Cerebellar nuclear complex (tissue), 1 donor: ENCODE measurements at places on chromosomes 11 and 22.

GRCh38 chr11:87173185-87174039 lies 135.7 kb downstream of the TMEM135 start:
- no peak for DNase-seq

GRCh38 chr22:48979482-48979881 lies 848.2 kb downstream of the BRD1 start:
- DNase-seq, result no peak

GRCh38 chr22:49334976-49335375 lies 492.7 kb downstream of the BRD1 start:
- no peak for DNase-seq

DNA sequence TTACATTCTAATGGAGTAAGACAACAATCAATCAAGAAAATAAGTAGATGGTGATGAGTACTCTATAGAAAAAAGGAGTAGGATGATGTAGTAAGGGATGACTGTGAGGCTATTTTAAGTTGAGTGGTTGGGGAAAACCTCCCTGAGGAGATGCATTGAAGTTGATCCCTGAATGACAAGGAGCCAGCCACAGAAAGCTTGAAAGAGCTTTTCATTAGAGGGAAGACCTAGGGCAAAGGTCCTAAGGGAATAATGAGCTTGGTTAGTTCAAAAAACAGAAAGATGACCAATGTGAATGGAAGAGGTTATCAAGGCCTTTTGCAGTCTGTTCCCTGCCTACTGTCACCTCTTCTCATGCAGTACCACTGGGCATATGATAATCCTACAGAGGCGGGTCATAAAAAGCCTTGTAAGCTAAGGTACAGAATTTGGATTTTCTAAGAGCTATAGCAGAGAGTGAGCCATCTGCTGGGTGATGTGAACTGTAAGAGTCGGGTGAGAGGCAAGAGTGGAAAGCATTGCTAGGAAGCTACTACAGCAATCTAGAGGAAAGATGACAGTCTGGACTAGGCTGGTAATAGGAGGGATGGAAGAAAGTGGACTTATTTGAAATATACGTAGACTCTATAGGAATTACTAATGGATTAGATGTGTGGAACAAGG lies 3.1 kb downstream of the PPP2R1B start:
- no peak for DNase-seq

DNA sequence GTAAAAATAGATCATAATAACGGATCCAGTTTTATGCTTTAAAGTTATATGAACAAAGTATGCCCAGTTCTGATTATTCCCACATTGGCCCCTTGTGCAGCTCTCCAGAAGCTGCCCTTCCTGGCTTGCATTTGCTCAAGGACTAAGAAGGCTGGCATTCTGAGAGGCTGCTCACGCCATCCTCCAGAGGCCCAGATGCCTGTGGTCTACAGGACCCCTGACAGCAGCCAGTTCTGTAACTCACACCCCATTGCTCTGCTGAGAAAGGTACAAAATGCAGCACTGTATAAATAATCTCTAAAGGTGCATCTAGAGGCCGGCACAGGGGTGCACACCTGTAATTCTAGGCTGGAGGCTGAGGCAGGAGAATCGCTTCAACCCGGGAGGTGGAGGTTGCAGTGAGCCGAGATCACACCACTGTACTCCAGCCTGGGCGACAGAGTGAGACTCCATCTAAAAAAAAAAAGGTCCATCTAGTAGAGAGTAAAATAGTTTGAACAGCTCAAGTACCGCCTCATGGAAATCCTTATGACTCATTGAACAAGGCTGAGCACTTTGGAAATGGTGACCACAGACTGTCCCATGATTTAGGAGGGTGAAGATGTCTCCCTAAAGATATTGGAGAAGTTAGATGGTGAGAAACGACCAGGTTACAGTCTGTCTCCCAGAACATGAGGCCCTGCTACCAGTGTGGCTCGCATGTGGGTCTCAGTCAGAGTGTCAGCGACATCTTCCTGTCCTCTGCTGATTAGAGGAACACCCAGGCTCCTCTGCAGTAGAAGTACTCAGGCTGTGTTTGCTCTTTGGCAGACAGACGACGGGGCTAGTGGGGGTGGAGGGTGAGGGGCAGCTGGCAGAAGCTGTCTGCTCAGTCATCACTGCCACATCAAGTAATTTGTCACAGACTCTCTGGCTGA lies 56.3 kb downstream of the KREMEN1 start:
- no peak for DNase-seq

DNA sequence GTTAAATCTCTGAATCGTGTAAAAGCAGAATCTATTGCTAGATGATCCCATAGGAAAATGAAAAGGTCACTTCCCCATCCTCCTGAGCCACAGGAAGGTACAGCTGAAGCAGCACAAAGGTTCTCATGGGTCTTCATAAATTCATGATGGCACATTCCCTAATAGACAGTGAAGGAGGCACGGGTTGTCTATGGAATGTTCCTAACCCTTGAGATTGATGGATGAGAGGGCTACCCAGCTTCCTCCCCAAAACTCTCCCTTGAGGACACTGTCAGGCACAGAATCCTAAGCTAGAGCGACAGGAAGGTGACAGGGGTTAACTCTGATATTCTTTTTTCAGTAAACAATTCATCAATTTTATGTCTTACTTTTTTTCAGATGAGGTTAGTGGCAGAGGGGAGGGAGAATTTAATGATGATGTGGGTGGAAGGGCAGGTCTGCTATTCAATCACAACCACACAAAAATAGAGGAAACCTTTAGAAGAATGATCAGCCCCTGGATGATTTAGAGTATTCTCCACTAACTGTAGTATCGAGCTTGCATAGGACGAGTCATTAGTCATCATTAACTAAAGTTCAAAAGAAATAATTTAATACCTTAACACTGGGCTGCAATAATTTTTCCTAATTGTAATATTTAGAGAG lies 33.1 kb downstream of the SEZ6L start:
- DNase-seq, result no peak

DNA sequence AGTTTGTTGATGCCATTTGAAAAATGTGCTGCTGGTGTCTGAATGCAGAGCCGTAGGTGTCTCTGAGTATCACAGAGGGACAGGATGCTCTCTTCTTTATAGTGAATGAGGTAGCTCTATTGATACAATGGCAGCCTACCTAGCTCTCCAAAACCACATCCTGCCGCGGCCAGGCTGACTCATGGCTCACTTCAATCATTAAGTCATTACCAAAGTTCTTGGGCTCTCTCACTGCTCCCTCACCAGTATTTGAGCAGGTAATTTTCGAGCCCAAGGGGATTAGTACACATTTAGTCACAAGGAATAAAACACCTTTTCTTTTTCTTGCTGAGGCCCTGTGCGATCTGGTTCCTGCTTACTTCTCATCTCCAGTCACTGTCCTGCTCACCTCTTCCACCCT lies 509.0 kb upstream of the LARGE1 start:
- DNase-seq, result no peak
